Activated naive CD4-positive, alpha-beta T cell treated with anti-CD3 and anti-CD28 coated beads for 36 hours (primary cell): ENCODE measurements at places on chromosomes 16 and 17. TPM values are rescaled to one million over a fixed set of nuclear protein-coding genes. Genes with fewer than 3 reads are reported as not detected.

HASPIN gene
- total RNA-seq = 20.5 TPM

CRYM gene
- not detected for total RNA-seq

DNA sequence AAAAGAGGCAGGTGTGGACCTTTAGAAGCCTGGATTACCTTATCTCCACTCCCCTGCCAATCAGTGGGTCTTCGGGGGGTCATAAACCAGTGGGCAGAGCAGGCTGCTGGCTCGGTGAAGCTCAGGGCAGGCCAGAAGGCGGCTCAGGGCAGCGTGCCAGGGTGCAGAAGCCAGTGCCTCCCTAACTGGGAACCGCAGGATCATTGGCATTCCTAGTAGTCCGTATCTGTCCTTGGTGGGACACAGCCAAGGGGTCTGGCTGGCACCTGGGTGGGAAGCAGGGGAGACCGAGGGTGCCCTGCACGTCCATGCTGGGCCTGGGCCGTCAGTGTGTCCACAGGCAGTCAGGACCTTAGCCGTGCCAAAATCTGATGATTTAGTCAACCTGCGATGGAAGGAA lies 76.8 kb downstream of the SEC14L1 start:
- no peak for DNase-seq
- H3K27ac ChIP-seq = no peak overlapping the region
- peaks cover 7% of the 10 kb centered on the region for H3K36me3 ChIP-seq

GRCh38 chr17:76414334-76415295 lies 30.2 kb downstream of the SPHK1 start:
- H3K4me3 ChIP-seq = no peak overlapping the region
- no peaks in the 10 kb centered on the region for H3K36me3 ChIP-seq
- no peak for DNase-seq
- H3K4me1 ChIP-seq = peaks cover 5% of the 10 kb centered on the region
- no peaks in the 10 kb centered on the region for H3K27me3 ChIP-seq
- no peak overlapping the region for H3K27ac ChIP-seq

GRCh38 chr17:48215583-48216139 lies 108.1 kb downstream of the SNX11 start:
- peaks cover 3% of the 10 kb centered on the region for H3K36me3 ChIP-seq
- no peaks in the 10 kb centered on the region for H3K27me3 ChIP-seq
- H3K4me1 ChIP-seq = peaks cover 3% of the 10 kb centered on the region

GRCh38 chr16:66952430-66953110 lies 8.5 kb upstream of the CES3 start:
- H3K4me1 ChIP-seq = peaks cover 16% of the 10 kb centered on the region
- H3K4me3 ChIP-seq = no peak overlapping the region
- H3K36me3 ChIP-seq = no peaks in the 10 kb centered on the region
- H3K27me3 ChIP-seq = peaks cover 38% of the 10 kb centered on the region
